Omental fat pad (tissue), 4 donors: ENCODE measurements at places on chromosomes 13 and 19. TPM values are rescaled to one million over a fixed set of nuclear protein-coding genes. Genes with fewer than 3 reads are reported as not detected.

Gene SYNGR4
- not detected for total RNA-seq

Gene ICAM5
- 1.1 TPM for total RNA-seq

Gene TNFSF13B
- 4.7 TPM for total RNA-seq

Gene CRX
- not detected for total RNA-seq

Gene CEACAM1
- 2.4 TPM for total RNA-seq
